ENCODE measurements at places on chromosomes 7 and 10. TPM values are rescaled to one million over a fixed set of nuclear protein-coding genes. Genes with fewer than 3 reads are reported as not detected.
A peak's percentile ranks its signal among the peaks of the same experiment; 100 is the strongest.

CCZ1 gene
- 91.2 TPM for total RNA-seq

CACNB2 gene
- total RNA-seq, result not detected

ANKRD61 gene
- total RNA-seq, result 0.28 TPM

MBL2 gene
- total RNA-seq, result not detected

NOS3 gene
- total RNA-seq, result 5.3 TPM

NKX2-3 gene
- not detected for total RNA-seq

PKD2L1 gene
- total RNA-seq, result not detected

CALHM2 gene
- total RNA-seq, result 11.0 TPM

NAT16 gene
- not detected for total RNA-seq

GPR26 gene
- total RNA-seq, result not detected

ADRA2A gene
- not detected for total RNA-seq

MSS51 gene
- total RNA-seq, result 0.61 TPM

TUBAL3 gene
- 1.1 TPM for total RNA-seq

DNA sequence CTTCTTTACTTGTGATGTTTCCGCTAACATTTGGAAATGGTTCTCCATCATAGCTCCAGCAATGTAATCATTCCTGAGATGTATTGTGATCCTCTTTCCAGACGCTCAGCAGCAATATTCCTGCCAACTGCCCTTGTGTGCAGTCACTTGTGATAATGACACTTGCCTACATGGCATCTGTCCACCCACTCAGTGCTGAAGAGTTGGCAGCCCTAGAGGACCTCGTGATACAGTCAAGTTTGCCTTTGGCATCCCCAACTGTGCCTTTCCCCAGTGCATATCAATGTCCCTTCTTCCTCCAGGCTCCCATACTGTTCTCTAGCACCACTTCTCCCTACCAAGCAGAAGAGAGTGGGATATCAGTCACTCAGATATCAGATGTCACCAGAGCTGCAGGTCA lies 64.9 kb downstream of the MYOF start:
- DNase-seq, result no peak

GRCh38 chr7:39721919-39722597 lies 98.7 kb downstream of the RALA start:
- DNase-seq, result no peak

GRCh38 chr10:676178-676577 lies 13.3 kb downstream of the DIP2C start:
- DNase-seq, result no peak

- DNase-seq, result peak; percentile 84
Observed at GRCh38 chr7:22730921-22731654, 4.1 kb downstream of the IL6 start.

DNA sequence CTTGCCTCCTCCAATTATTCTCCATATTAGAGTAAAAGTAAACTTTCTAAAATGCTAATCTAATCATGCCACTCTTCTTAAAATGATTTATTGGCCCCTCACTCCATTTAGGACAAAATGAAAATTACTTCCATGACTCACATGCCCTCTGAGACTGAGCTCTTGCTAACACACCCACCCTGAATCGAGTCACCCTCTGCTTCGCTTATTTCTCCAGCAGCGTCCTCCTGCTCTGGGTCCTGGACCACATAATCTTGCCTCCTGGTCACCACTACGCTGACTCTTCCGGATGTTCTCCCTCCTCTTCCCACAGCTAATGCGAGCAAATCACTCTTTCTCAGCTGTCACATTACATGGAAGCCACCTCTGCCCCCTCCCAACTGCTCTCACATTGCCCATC lies 384.0 kb upstream of the FZD8 start:
- DNase-seq, result no peak

DNA sequence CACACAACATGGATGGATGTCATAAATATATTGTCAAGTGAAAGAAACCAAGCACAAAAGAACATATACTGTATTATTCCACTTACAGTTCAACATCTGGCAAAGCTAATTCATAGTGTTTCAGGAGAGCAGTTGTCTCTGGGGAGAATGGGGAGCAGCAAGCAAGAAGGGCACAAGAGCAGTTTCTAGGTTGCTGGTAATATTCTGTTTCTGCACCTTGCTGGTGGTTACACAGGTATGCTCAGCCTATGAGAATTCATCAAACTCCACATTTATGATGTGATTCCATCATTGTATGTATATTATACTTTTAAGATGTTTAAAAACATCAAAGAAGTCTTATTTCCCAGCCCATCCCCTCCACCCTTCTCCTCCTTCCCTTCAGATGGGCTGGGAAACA lies 18.1 kb upstream of the PALS2 start:
- no peak for DNase-seq

DNA sequence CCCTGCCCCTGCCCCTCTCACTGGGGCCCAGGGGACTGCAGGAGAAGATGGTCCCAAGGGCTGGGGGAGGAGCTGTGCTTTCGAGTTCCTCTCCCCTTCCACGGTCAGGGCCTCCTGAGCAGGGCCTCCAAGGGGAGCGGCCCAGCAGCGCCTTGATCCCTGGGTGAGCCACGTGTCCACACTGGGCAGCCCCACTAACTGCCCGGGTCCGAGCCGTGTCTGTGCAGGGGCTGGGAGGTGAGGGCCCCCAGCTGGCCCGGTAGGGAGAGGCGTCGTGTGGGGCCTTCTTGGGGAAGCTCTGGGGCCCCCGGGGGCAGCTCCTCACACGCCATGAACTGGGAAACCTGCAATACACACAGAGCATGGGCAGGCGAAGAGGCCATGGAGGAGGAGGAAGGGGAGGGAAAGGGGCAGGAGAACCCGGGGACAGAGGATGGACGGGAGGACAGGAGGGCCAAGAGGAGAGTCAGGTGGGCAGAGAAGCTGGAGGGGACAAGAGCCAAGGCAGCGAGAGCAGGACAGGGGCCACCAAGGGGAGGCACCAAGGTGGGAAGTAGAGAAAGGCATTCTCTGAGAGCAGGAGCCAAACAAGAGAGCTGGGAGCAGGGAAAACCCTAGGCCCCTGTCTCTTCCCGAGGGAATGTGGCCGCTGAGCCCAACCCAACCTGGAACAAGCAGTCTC lies 32.8 kb downstream of the KCNH2 start:
- no peak for DNase-seq

GRCh38 chr7:95479992-95480624 lies 5.6 kb upstream of the ASB4 start:
- no peak for DNase-seq

GRCh38 chr10:62047960-62048383 lies 146.5 kb downstream of the ARID5B start:
- peak; percentile 47 for DNase-seq

DNA sequence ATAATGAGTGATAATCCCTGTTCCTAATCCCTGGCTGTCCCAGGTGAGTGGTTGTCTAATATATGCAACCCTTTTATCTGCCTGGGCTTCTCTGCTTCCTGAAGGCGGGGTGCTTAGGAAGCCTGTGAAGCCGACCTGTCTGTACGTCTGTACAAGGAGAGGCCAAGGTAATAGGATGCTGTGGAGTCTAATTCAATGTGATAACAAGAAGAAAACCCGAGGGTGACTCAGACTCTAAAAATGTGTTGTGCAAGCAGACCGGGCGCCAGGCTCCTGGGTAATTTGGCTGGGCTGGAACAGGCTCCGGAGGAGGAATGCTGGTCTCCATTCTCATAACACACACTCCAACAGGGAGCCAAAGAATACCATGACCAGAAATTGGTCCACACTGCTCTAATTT lies 43.6 kb downstream of the THNSL1 start:
- peak; percentile 97 for DNase-seq

DNA sequence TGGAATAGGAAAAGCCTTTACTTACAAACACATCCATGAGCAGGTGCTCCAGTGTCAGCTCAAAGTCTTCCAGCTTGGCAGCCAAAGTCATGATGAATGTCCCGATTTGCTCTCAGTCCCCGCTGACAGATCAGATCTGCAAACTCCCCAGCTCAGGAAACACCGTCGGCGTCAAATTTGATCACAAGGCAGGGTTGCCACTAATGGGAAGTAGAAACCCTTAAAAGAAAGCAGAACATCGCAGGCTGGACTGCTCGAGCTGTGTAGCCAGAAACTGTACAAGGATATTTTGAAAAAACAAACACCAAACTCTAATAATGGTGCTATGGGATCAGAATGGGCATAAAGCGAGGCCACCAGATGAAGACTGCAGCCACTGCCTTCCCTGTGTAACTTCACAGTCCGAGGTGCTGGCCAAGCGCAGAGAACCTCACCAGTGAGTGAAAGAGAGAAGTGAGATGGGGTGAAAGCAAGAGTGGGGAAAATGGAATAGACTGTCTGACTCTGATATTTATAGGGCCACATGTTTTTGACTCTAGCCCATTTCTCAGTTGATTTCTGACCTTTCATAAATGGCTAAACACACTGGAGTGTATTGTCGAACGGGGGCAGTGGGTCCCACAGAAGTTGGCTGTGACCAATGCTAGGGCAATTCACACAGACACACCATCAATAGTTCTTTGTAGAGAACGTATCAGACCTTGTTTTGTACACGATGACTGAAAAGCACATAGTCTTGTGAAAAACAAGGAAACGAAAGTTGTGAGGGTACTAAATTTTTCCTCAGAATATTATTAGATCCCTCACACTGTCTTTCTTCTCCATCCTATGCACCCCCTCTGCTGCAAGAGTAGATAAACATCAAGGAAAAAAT lies 306.2 kb downstream of the FRMD4A start:
- DNase-seq, result no peak

- DNase-seq, result peak; percentile 81
Observed at GRCh38 chr10:88116481-88116880, 253.1 kb downstream of the PTEN start.

GRCh38 chr7:32043688-32044087 lies 26.5 kb downstream of the PDE1C start:
- no peak for DNase-seq

- no peak for DNase-seq
Observed at GRCh38 chr10:130578532-130579289, 442.5 kb downstream of the GLRX3 start.

DNA sequence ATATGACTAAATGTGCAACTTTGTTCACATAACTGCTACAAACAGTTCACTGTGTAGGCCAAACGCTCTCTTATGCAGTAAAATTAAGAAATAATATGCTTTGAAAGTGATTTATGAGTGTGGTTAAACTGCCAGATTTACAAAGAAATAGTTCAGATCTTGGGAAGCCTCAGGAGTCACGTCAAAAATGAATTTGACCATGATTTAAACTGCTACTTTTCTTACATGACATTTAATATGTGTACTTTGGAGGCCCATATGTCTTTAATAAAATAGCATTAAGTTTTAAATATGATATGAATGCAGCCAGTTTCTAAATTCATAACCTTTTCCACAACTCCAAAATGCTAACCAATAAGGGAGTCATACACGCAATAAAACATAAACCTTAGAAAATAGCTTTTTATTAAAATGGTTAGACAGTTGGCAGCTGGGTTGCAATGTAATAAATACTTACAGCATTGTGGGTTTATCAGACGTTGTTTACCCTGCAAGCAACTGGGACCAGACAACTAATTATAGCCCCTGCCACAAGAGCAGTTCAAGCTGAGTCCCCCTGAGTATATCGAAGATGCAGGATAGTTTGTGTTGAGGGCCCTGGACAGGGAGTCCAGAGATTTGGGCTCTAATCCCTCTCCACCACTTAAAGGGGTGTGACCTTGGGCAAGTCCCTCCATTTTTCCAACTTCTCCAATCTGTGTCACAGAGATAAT lies 640.4 kb downstream of the LRMDA start:
- DNase-seq, result no peak
